DND-41 (cell line): ENCODE measurements at places on chromosomes 3 and 15.

DNA sequence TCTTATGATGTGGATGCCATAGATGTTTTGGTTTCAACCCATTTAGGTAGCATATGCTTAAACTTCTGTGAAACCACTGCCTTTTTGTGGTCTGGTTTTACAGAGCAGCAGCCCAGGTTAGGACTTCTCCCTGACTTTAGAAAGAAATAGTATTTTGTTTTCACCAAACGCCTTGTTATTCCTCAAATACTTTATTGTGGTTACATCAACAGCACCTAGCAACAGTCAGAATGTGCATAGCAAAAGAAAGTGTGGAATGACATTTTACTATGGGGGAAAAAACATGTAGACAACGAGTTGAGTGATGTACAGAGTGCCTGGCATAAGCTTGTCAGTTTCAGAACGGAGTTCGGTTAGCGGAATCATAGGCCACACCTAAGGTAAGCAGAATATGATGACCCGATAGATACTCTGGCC lies 159.2 kb downstream of the TPRG1 start:
- H3K36me3 ChIP-seq, result no peaks in the 10 kb centered on the region
- no peaks in the 10 kb centered on the region; the same call in 1 of the 2 replicates for H3K4me1 ChIP-seq
- H3K4me3 ChIP-seq, result no peak overlapping the region

- no peaks in the 10 kb centered on the region for H3K4me1 ChIP-seq
- H3K27me3 ChIP-seq, result peaks cover 10% of the 10 kb centered on the region
- no peak overlapping the region for H3K4me3 ChIP-seq
- H3K27ac ChIP-seq, result no peak overlapping the region
- H3K36me3 ChIP-seq, result no peaks in the 10 kb centered on the region
Observed at GRCh38 chr3:45337839-45338470, 50.4 kb upstream of the LARS2 start.

GRCh38 chr3:66239513-66240123 lies 18.8 kb downstream of the SLC25A26 start:
- peak; percentile 13 for DNase-seq
- H3K27ac ChIP-seq, result no peak overlapping the region
- no peak overlapping the region for H3K4me3 ChIP-seq
- peaks cover 4% of the 10 kb centered on the region; the same call in 1 of the 2 replicates for H3K4me1 ChIP-seq

DNA sequence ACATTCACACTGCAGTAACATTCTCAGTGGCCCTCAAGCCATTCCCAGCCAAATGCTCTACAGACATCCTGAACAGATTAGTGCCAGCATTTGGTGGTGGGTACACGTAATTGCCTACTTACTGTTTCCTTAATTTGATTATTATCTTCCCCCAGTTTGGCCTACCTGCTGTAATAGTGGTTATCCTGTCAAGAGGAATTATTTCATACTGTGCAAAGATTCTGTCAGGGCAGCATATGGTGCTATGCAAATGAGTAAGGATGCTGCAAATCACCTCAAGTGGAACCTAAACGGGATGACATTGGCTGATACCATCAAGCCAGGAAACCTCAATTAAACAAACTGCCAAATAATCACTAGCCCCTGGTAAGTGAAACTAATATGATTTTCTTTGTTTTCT lies 88.7 kb downstream of the SEMA6D start:
- DNase-seq, result no peak
- no peak overlapping the region for H3K27ac ChIP-seq
- H3K36me3 ChIP-seq, result no peaks in the 10 kb centered on the region
- no peaks in the 10 kb centered on the region for H3K4me1 ChIP-seq

DNA sequence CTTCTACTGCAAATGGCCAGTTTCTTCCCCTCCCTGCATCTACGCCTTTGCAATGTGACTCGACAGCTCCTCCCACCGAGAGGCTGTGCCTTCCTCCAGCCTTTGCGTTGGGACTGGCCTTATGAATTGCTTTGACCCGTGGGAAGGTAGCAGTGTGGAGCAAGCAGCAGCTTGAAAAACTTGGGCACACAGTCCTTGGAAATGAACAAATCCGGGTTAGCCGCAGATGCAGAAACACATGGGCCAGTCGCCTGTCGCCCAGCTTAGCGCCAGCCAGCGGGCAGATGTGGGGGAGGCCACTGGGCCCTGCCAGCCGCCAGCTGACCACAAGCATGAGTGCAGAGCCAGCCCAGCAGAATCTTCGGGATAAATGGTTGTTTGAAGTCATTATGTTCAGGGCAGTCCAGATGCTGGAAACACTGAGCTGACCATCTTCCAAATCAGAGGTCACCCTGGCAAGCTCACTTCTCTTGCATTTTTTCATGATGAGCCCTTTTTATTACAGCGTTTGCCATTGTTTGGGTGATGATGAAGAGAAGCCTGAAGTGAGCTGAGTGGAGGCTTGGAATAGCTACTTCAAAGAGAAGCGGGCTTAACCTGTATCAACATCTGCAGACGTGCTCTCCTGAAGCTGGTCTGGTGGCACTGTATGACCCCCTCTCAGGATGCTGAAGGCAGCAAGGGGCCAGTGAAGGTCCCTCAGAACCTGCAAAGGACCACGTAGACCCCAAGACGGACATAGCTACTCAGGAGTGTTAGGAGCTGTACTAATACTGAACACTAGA lies 9.8 kb downstream of the SELENOS start:
- no peak overlapping the region for H3K27ac ChIP-seq
- H3K27me3 ChIP-seq, result no peaks in the 10 kb centered on the region
- H3K4me3 ChIP-seq, result no peak overlapping the region
- no peaks in the 10 kb centered on the region for H3K4me1 ChIP-seq
- no peak for DNase-seq
- peaks cover 24% of the 10 kb centered on the region for H3K36me3 ChIP-seq

GRCh38 chr3:101069901-101070798 lies 76.9 kb upstream of the ABI3BP start:
- H3K36me3 ChIP-seq, result no peaks in the 10 kb centered on the region
- peak; percentile 63 for DNase-seq
- no peak overlapping the region for H3K4me3 ChIP-seq

DNA sequence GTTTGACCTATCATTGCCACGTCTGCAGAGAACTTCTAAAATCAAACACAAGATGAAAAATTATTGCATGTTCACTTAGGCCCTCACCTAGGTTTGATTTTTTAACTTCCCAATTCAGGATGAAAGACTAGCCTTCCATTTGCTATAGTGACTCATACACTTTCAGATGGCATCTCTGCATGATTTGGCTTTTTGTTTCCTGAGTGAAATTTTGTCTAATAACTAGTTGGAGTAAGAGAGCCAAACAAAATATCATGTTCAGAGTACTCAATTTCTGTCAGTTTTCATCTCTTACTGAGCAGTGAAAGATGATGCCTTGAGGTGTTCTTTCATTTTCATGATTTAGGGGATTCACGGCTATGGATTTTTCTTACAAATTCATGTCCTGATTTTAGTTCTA lies 122.9 kb downstream of the NSUN3 start:
- H3K36me3 ChIP-seq, result no peaks in the 10 kb centered on the region
- no peak overlapping the region for H3K4me3 ChIP-seq
- H3K4me1 ChIP-seq, result no peaks in the 10 kb centered on the region
- no peak for DNase-seq

DNA sequence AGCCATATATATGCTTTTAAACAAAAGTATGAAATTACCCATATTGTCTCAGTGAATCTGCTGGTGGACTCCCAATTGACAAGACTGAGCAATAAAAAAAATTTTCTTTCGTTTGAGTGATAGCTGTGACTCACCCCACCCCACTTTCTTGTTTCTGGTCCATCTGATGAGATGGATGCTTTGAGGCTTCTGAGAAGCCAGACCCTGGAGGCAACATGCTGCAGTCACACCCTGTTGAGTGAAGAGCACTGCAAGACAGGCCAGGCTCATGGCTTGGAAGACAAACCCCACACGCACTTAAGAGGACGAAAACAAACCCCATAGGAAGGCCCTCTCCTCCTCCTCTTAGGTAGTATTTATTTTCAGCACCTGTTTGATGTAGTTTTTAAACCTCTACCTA lies 276.0 kb upstream of the TTC14 start:
- H3K27ac ChIP-seq, result no peak overlapping the region
- H3K36me3 ChIP-seq, result no peaks in the 10 kb centered on the region
- H3K4me1 ChIP-seq, result no peaks in the 10 kb centered on the region

GRCh38 chr3:643376-643775 lies 446.8 kb downstream of the CHL1 start:
- no peak overlapping the region for H3K27ac ChIP-seq
- no peaks in the 10 kb centered on the region for H3K4me1 ChIP-seq
- no peaks in the 10 kb centered on the region for H3K27me3 ChIP-seq
- no peak for DNase-seq

GRCh38 chr3:89950772-89951171 lies 843.4 kb downstream of the EPHA3 start:
- no peak overlapping the region for H3K4me3 ChIP-seq
- no peak overlapping the region for H3K27ac ChIP-seq
- no peaks in the 10 kb centered on the region for H3K27me3 ChIP-seq
- DNase-seq, result no peak

GRCh38 chr3:36257158-36257852 lies 123.0 kb upstream of the STAC start:
- no peak for DNase-seq
- H3K4me1 ChIP-seq, result no peaks in the 10 kb centered on the region
- H3K27ac ChIP-seq, result no peak overlapping the region
- no peak overlapping the region for H3K4me3 ChIP-seq
- H3K27me3 ChIP-seq, result no peaks in the 10 kb centered on the region

DNA sequence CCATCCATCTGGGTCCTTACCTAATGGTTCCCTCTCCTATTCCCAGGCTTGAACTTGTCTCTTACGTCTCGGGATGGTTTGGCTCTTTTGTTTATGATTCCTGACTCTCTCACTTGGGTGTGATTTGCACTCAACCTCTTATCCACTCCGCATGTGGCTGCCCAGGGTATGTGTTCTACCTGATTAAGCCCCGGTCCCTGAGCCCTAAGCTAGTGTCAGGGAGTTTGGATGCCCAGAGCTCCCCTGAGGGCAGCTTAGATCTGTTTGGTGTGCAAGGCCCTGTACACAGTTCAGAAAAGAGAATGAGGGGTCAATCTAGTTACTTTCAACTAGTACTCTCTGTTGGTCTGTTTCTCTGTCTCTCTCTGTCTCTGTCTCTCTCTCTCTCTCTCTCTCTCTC lies 15.9 kb upstream of the STARD5 start:
- no peaks in the 10 kb centered on the region for H3K27me3 ChIP-seq
- H3K4me1 ChIP-seq, result no peaks in the 10 kb centered on the region
- no peak overlapping the region for H3K27ac ChIP-seq
- H3K36me3 ChIP-seq, result no peaks in the 10 kb centered on the region
- no peak overlapping the region for H3K4me3 ChIP-seq
- no peak for DNase-seq

DNA sequence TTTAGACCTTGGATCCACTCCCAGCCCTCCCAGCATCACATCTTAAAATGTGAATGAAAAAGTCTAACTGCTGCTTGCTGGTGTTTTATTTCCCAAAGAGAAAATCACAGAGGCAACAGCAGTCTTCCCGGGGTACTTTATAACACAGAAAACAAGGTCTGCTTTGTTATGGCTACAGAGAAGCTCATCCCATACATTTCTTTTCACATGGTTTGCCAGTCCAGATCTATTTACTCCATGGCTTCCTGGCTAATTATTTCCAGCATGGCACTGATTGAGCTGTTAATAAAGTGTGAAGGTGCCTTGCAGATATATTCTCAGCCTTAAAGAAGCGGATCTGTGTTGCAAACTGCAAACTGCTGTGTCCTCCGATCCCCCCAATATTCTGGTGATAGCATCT lies 466.1 kb upstream of the CFAP20DC start:
- DNase-seq, result no peak
- peaks cover 26% of the 10 kb centered on the region for H3K4me1 ChIP-seq
- no peaks in the 10 kb centered on the region for H3K27me3 ChIP-seq
- H3K4me3 ChIP-seq, result no peak overlapping the region
- no peaks in the 10 kb centered on the region for H3K36me3 ChIP-seq
- H3K27ac ChIP-seq, result no peak overlapping the region; the same call in 1 of the 2 replicates

GRCh38 chr3:132553826-132554225 lies 43.2 kb upstream of the ACKR4 start:
- DNase-seq, result no peak
- no peak overlapping the region for H3K4me3 ChIP-seq
- H3K36me3 ChIP-seq, result no peaks in the 10 kb centered on the region
- H3K27me3 ChIP-seq, result no peaks in the 10 kb centered on the region
- peaks cover 26% of the 10 kb centered on the region for H3K4me1 ChIP-seq

GRCh38 chr15:69608661-69609060 lies 156.0 kb downstream of the RPLP1 start:
- H3K36me3 ChIP-seq, result no peaks in the 10 kb centered on the region
- DNase-seq, result no peak
- H3K4me1 ChIP-seq, result no peaks in the 10 kb centered on the region

DNA sequence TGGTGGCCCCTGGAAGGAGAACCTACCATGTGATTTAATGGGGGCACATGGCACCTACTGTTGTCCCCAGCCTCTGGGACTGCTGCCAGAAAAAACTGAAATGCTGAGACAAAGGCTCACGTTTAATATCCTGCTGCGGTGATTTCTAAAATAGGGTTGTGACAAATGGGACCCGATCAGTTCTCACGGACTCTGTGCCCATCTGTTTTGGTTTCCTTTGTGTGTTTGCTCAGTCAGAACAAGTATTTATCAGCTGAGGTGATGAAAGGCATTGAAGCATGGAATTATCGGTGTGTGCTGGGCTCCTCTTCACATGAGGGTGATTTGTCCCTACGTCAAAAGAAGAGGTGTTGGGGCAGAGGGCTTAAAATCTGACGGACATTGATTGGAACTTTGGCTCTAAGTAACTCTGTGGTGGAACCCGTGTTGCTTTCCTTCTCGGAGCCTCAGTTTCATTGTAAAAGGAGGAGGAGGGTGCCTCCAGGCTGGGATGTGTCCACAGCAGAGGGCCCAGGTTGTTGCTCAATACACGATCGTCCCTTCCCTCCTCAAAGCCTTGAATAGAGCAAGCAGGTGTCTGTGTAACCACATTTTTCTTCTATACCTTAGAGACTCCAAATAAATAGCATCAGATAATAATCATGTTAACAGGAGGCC lies 283.3 kb upstream of the RGMA start:
- H3K4me1 ChIP-seq, result no peaks in the 10 kb centered on the region
- H3K27me3 ChIP-seq, result no peaks in the 10 kb centered on the region
- H3K4me3 ChIP-seq, result no peak overlapping the region

GRCh38 chr15:60363903-60364611 lies 33.7 kb downstream of the ANXA2 start:
- H3K36me3 ChIP-seq, result no peaks in the 10 kb centered on the region
- no peaks in the 10 kb centered on the region for H3K4me1 ChIP-seq
- DNase-seq, result no peak
- H3K4me3 ChIP-seq, result no peak overlapping the region
- H3K27me3 ChIP-seq, result no peaks in the 10 kb centered on the region

- H3K4me1 ChIP-seq, result no peaks in the 10 kb centered on the region
- no peaks in the 10 kb centered on the region for H3K36me3 ChIP-seq
- no peak overlapping the region for H3K27ac ChIP-seq
- no peak overlapping the region for H3K4me3 ChIP-seq
- no peaks in the 10 kb centered on the region for H3K27me3 ChIP-seq
Observed at GRCh38 chr3:99509224-99509623, 129.2 kb upstream of the COL8A1 start.

GRCh38 chr3:193903966-193904365 lies 232.0 kb upstream of the HES1 start:
- DNase-seq, result no peak
- H3K27ac ChIP-seq, result no peak overlapping the region
- H3K27me3 ChIP-seq, result peaks cover 10% of the 10 kb centered on the region
- no peak overlapping the region for H3K4me3 ChIP-seq
